Eye (tissue), 1 donor: ENCODE measurements at places on chromosomes 5 and 9.

- no peak for DNase-seq
Observed at GRCh38 chr5:57246426-57246825, 72.6 kb downstream of the GPBP1 start.

GRCh38 chr9:124857533-124858162 lies 4.1 kb downstream of the RPL35 start:
- DNase-seq = no peak

DNA sequence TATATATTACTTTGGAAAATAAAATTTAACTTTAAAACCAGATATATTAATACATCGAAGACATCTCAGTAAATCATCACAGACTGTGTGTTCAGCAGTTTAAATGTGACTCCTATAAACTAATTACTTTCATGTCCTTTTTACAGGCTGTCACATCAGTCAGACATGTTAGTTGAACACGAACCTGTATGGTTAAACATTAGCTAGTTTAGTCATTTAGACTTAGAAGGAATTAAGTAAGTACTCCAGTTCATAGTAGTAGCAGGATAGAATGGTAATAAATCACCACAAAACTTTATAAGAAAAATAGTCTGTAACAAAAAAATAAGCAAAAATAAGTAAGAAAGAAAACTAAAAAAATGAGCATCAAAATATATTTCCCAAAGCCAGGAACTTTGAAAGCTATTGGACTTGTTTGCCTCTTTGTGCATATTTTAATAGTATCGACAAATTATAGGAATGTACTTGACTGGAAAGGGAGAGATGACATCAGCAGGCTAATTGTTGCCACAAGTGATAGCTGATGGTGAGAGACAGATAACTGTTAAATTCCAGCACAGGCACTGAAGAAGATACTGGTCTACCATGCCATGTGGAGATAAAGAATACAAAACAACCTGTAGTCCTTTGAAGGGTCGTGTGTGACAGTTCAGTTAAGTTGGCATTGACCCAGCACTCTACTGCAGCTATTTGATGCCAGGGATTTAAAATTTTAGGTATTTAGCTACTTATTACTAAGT lies 83.9 kb downstream of the RIC1 start:
- no peak for DNase-seq

GRCh38 chr9:17900606-17901005 lies 321.7 kb downstream of the SH3GL2 start:
- peak; percentile 44 for DNase-seq

- DNase-seq = peak; percentile 77
Observed at GRCh38 chr5:59390074-59390659, 503.4 kb downstream of the PDE4D start.

GRCh38 chr5:50711280-50711679 lies 44.8 kb downstream of the PARP8 start:
- DNase-seq = no peak

DNA sequence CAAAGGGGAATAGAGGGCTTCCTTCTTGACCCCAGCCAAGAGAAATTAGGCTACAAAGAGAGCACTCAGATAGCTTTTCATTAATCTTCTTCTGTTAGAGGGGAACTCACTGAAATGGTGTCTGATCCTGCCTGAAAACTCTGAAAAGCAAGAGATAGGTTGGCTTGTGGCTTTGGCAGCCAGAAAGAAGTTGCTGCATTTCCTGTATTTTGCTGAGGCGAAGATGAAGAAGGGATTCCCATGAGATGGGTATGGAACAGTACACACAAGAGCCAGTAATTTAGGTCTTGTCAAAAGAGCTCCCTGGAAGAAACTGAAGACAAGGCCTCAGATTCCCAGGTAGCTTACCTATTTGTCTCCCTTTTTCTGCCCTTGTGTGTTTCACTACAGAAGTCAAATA lies 120.9 kb upstream of the TARS1 start:
- no peak for DNase-seq

GRCh38 chr9:128828267-128828666 lies 1.3 kb downstream of the SPOUT1 start:
- DNase-seq = no peak

- no peak for DNase-seq
Observed at GRCh38 chr5:4947893-4948536, 192.1 kb upstream of the ADAMTS16 start.

DNA sequence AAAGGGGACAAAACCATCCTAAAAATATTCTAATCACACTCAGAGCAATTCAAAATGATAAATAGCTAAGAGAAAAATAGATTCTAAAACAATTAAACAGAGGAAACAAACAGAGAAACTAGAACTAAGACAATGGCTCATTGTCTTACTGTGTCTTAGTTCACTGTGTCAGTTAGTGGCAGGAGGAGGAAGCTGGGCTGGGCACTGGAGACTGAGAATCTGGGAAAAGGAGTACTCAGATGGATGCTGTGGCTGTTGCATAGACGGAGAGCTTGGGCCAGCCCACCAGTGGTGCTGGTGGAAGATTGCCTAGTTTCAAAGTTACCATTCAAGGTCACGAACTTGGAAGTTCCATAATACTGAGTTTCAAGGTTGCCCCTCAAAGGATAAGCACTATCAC lies 94.7 kb upstream of the IFNK start:
- no peak for DNase-seq
